NCI-H446 (cell line): ENCODE measurements at places on chromosomes 4 and X.

DNA sequence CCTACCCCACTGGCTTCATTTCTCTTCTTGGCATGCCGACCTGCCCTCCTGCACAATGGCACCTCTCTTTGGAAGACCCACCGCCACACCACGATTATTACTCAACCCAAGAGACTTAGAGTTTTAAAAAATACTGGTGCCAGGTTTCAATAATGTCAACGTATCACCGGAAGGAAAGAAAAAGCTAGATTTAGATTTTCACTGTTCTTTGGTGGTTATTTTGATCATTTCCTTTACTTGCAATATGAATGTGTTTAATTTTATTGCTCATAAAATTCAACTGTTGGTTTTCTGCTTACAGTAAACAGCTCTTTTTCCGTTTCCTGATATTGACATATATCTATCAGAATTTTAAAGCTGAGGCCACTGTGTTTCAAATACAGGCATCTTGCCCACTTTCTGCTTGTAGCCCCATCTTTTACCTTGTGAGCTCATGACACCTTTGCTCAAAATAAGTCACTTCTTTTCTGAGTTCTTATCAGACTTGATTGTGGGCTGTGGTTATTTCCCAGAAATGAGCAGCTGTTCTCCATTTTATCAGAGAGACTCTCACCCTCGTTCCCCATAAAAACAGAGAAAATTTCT, 439.1 kb downstream of the INPP4B start:
- no peak for DNase-seq

DNA sequence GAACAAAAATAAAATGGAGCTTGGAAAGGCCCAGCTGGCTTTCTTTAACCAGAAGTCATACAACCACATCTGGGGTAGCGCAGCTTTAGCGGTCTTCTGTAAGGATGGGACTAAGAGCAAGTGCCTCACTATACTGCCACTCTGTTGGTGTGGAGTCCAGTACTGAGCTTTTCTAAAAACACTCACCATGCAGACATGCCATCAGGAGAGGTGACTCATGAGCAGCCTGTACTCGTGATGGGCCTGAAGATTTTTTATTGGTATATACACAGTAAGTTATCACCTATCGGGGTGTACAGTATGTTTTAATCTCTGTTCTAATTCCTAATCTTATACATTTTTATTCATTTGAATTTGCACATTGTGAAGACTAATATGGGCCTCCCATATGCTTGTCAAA, 9.6 kb downstream of the PPP3CA start:
- no peak for DNase-seq

DNA sequence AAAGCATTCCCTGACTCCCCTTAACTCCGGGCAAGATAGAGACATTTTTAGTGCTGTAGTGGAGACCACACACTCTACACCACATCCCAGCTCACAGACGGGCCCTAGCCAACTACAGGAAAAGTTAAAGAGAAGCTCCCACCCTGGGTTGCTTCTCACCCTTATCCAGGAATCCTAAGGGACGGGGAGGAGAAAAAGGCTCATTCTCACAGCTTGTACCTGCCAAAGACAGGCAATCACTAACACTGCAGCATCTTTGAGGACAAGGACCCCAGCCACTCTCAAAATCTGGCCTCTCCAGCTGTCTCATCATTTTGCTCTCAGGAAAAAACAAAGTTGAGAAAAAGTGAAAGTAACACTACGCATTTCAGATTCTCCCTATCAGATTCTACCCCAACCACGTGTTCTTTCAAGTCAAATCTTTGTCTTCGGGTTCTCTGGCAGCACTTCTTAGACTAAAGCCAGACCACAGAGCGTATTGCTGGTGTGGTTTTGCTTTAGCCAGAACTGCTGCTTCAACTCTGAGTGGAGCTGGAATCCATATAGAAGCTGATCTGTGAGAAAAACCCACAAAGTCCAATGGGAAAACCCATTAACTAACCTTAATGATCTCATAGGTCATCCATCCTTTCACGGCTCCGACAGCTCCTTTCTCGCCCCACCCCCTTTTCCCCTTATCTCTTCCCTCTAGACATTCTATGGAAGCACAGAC, 605.9 kb upstream of the DIPK2B start:
- no peak for DNase-seq

GRCh38 chrX:151901826-151902225, 10.9 kb upstream of the MAGEA4 start:
- DNase-seq, result no peak

- no peak for DNase-seq
These were observed 114.1 kb downstream of the MXRA5 start for GRCh38 chrX:3232262-3232923.

GRCh38 chr4:152673489-152673888, 6.3 kb downstream of the TMEM154 start:
- DNase-seq, result no peak

GRCh38 chrX:96474741-96475125, 209.9 kb upstream of the DIAPH2 start:
- no peak for DNase-seq

DNA sequence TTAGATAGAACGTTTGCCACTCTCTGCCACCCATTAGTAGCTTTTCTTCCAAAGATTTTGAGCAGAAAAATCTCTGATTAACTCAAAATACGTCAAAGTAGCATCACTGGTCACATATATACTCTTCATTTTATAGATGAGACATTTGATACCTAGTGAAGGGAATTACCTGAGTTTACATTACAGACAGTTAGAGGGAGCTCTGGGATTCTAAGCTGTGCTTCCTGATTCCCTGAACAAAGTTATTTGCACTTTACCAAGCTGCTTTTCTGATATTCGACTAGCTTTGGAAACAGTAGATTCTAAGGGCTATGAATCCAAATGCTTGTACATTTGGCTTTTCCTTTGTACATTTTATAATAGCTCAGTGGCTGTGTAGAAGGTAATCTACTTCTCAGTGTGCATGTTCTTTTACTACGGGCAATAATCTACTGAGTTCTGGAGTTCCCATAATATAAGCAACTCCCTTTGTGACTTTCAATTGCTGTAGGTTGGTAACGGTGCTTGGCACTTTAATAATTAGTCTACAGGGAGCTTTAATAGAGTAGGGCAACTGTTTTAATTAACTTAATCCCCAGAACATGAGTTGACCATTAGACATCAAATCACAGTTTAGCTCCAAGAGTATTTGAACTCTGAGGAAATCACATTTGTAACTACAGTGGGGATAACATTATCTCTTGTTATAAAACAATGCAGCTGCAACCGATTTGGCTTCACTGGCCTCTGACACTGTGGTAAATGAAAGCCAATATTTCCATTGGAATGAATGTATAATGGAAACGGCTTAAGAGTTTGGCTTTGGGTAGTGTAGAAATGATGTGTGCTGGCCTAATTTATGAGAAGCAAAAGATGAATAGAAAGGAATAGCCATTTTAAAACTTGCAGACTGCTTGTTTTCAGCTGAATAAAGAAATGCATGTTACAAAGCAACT, 1602.4 kb downstream of the STIM2 start:
- DNase-seq, result no peak

DNA sequence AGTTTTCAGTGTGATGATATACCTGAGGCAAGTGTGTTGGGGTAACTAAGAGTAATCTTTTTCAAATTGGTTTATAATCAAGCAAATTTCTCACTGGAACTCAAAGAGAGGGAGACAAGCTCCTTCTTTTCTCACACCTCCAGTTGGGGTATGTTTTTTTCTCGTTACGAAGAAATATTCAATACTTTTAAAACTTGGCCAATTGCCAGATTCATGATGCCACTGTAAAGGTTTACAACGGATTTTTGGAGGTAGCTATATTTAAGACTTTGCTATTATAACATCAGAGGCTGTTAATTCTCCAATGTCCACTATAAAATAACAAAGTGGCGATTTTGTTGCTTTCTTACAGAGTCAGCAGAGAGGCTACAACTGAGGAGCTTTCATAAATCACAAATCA, 49.2 kb upstream of the ATP8A1 start:
- no peak for DNase-seq

GRCh38 chr4:177479063-177479462, 36.8 kb upstream of the AGA start:
- no peak for DNase-seq
